Activated naive CD8-positive, alpha-beta T cell treated with anti-CD3 and anti-CD28 coated beads, Interleukin-2, amount 50 U/mL, for 24 hours (primary cell): ENCODE measurements at places on chromosomes 7 and 10.

DNA sequence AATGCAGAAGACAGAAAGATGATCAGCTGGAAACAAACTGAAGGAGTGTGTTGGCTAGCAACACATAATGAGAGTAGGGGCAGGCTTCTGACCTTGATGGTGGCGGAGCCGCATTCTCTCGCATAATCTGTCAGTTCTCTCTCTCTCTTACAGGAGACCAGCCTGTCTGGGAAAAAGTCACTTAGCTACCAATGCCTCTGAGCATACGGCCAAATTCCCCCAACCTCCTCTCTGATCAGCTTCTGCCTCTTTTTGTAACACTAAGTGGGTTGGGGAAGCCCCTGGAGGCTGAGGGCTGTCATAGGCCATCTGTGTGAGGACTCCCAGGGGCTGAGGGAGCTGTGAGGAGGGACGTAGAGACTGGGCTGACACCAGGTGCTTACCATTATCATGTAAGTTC lies 104.6 kb downstream of the HIPK2 start:
- H3K27me3 ChIP-seq, result no peaks in the 10 kb centered on the region
- DNase-seq, result peak; percentile 67
- H3K4me1 ChIP-seq, result peaks cover 72% of the 10 kb centered on the region

DNA sequence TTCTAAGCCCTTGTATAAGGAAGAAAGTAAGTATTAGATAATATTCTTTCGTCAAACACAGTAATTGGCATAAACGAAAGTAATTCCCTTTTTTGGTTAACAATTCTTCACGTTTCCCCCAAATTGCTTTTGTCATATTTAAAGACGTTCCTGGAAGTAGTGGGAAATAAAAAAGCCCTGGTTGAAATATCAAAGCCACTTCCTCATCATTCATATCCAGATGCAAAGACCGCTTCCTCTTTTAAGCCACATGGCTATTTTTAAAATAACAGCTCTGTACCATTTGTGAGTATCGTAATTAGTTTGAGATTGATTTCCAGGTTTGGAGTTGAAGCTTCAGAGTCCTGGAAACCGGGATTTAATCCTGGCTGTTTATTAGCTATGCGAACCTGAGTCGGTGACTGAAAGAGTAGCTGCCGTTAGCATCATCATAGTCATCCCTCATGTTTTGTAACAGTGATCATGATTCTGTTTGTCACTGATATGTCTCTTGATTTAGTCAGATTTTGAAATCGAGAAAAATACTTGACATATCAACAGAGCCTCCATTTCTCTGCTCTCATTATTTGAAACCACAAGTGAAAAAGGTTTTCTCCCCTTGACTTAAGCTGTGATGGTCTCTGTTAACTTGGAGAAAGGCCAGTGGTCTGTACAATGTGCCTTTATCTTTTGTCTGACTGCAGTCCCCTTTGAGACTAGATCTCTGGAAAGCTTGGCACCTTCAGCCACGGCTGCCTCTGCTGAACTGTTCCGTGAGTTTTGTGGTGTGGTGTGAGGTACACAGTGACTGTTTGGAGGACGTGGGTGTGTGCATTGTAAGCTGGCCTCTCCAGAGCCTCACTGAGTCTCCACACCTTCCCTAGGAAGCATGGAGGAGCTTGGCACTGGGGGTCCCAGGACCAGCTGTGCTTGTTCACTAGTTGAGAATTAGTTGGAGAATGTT lies 18.1 kb downstream of the OPTN start:
- H3K4me1 ChIP-seq, result peaks cover 19% of the 10 kb centered on the region
- H3K4me3 ChIP-seq, result no peak overlapping the region
- DNase-seq, result no peak
- H3K27me3 ChIP-seq, result no peaks in the 10 kb centered on the region

- peaks cover 6% of the 10 kb centered on the region for H3K27me3 ChIP-seq
- peaks cover 32% of the 10 kb centered on the region for H3K4me1 ChIP-seq
- peak overlapping the region; percentile 73 for H3K27ac ChIP-seq
- H3K4me3 ChIP-seq, result peak overlapping the region; percentile 54
- DNase-seq, result peak; percentile 46
- H3K36me3 ChIP-seq, result no peaks in the 10 kb centered on the region
Measured at GRCh38 chr7:100396421-100396982, 23.2 kb downstream of the PILRA start.

DNA sequence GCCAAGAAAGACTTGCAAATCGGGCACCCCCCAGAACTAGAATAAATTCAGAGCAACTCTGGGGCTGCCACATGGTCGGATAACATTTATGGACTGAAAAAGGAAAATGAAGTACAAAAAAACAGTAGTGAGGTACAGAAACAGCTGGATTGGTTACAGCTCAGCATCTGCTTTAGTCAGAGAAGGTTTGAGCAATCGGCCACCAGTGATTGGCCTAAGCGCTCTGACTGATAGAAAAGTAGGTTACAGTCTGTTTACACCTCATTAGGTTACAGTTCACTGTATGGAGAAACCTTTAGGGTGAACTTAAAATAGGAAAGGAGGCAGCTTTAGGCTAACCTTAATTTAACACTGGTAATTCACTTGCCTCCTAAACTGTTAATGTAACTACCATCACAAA lies 102.0 kb upstream of the DKK1 start:
- no peaks in the 10 kb centered on the region for H3K27me3 ChIP-seq
- no peaks in the 10 kb centered on the region for H3K36me3 ChIP-seq
- no peak overlapping the region for H3K4me3 ChIP-seq
- no peak for DNase-seq

DNA sequence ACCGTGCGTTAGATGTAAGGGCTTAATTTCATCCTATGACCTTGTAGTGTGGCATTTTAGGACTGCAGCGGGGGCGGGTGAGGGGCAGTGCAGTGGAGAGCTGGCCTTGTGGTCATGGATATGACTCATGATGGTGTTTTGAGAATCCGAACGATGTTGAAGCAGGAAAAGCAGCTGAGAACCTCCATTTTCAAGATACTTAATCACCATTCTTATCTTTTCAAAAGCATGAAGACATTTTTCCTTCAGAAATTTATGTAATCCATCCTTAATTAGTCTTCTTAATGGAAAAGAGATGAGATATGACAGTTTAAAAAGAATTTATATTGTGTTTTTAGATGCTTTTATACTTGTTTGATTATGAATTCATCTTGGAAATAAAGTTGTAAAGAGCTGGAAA lies 9.6 kb downstream of the ATP5F1C start:
- H3K4me1 ChIP-seq, result peaks cover 40% of the 10 kb centered on the region
- H3K27me3 ChIP-seq, result no peaks in the 10 kb centered on the region
- H3K36me3 ChIP-seq, result peaks cover 59% of the 10 kb centered on the region
- peak overlapping the region; percentile 59 for H3K27ac ChIP-seq

- H3K4me1 ChIP-seq, result no peaks in the 10 kb centered on the region
- H3K4me3 ChIP-seq, result no peak overlapping the region
- no peak overlapping the region for H3K27ac ChIP-seq
- no peaks in the 10 kb centered on the region for H3K27me3 ChIP-seq
- no peak for DNase-seq
Measured at GRCh38 chr10:78815702-78816334, 252.9 kb upstream of the ZMIZ1 start.

DNA sequence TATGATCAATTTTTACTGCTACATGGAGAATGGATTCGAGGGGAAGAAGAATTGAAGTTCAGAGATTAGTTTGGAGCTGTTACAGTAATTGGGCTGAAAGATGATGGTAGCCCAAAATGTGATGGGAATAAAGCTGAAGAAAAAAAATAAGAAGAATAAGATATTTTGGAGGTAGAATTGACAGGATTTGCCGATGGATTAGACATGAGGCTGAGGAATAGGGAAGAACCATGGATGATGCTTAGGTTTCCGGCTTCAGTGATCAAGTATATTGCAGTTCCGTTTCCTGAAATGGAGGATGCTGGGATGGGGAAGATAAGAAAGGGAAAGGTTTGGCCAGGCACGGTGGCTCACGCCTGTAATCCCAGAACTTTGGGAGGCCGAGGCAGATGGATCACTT lies 38.9 kb upstream of the FHIP2A start:
- H3K36me3 ChIP-seq, result no peaks in the 10 kb centered on the region
- no peak overlapping the region for H3K4me3 ChIP-seq
- H3K27me3 ChIP-seq, result no peaks in the 10 kb centered on the region
- no peak for DNase-seq
- H3K27ac ChIP-seq, result no peak overlapping the region
- H3K4me1 ChIP-seq, result peaks cover 3% of the 10 kb centered on the region

GRCh38 chr7:36809510-36809909 lies 85.2 kb upstream of the AOAH start:
- peaks cover 13% of the 10 kb centered on the region for H3K4me1 ChIP-seq
- no peaks in the 10 kb centered on the region for H3K27me3 ChIP-seq
- no peak overlapping the region for H3K4me3 ChIP-seq
- H3K36me3 ChIP-seq, result no peaks in the 10 kb centered on the region
- no peak overlapping the region for H3K27ac ChIP-seq

DNA sequence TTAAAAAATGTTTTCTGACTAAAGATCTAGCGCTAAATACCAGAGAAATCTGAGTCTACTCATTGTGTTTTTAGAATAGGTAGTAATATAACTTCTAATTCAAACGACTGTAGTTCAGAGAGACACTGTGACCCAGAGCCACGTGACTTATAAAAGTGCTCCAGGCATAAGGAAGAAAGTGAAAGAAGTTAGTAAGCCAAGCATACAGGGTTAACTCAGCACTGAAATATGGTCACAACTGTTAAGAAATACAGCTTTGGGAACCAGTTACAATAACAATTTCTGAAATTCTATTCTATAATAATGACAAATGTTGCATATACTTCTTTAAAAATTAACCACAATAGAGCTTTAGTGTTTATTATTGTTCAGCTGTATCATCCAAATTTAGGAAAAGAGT lies 119.1 kb downstream of the TFEC start:
- H3K4me1 ChIP-seq, result no peaks in the 10 kb centered on the region
- H3K36me3 ChIP-seq, result no peaks in the 10 kb centered on the region
- H3K4me3 ChIP-seq, result no peak overlapping the region
- no peak for DNase-seq

DNA sequence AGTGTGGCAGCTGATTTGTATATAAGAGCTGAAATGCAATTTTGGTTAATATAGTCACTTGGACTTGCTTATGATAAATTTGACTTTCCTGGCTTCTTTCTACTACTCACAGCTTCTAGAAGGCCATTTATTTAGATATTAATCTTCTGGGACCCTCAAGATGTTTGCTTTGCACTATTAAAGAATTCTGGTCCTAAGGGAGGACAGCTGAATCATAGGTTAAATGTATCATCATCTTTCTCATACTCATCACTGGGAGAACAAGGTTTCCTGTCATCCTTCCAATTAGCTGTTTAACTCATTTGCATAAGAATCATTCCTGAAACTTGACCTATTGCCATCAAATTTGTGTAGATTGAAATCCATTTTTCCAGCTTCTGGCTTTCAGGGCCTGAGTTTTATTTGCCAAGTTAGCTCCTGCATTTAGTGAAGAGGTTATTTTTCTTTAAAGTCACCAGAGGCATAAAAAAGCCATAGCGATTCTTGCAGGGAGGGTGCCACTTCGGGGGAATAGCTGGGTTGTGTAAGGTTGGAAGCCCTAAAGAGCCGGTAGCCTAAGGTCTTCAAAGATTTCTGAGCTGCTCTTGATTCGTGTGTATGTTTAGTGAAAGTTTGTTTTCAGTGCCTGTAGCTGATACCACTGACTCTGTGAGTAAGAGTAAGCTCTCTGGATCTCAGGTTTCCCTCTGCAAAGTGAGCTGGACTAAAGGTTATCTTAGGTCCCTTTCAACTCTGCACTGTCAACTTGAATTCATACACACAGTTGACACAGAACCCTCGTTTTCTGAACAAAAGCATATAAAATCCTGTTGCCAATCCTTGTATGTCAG lies 4.3 kb downstream of the MAP3K8 start:
- DNase-seq, result no peak
- peaks cover 52% of the 10 kb centered on the region for H3K4me1 ChIP-seq
- H3K27me3 ChIP-seq, result no peaks in the 10 kb centered on the region
- H3K4me3 ChIP-seq, result peak overlapping the region; percentile 90

GRCh38 chr10:49841615-49842332 lies 79.7 kb upstream of the OGDHL start:
- H3K27me3 ChIP-seq, result no peaks in the 10 kb centered on the region
- H3K36me3 ChIP-seq, result peaks cover 38% of the 10 kb centered on the region
- no peak for DNase-seq

GRCh38 chr10:129993621-129994020 lies 29.5 kb upstream of the EBF3 start:
- no peak overlapping the region for H3K27ac ChIP-seq
- no peak overlapping the region for H3K4me3 ChIP-seq
- no peaks in the 10 kb centered on the region for H3K36me3 ChIP-seq

DNA sequence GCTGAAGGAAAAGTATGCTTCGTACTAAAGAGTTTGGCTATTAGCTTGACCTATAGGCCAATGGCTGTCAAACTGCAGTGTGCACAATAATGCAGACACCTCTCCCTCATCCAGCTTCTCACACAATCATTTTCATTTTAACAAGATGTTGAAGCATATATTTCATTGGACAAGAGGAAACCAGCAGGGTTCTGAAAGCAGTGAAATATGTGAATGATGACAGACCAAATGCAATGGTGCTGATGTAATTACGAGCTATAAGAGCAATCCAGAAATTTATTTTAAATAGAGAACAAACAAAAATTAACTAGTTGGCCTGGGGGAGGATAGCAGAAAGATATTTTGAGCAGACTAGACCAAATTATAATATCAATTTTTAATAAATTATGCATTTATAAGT lies 331.5 kb upstream of the AKR1E2 start:
- DNase-seq, result no peak
- H3K4me3 ChIP-seq, result no peak overlapping the region
- H3K36me3 ChIP-seq, result no peaks in the 10 kb centered on the region
- peaks cover 3% of the 10 kb centered on the region for H3K27me3 ChIP-seq

DNA sequence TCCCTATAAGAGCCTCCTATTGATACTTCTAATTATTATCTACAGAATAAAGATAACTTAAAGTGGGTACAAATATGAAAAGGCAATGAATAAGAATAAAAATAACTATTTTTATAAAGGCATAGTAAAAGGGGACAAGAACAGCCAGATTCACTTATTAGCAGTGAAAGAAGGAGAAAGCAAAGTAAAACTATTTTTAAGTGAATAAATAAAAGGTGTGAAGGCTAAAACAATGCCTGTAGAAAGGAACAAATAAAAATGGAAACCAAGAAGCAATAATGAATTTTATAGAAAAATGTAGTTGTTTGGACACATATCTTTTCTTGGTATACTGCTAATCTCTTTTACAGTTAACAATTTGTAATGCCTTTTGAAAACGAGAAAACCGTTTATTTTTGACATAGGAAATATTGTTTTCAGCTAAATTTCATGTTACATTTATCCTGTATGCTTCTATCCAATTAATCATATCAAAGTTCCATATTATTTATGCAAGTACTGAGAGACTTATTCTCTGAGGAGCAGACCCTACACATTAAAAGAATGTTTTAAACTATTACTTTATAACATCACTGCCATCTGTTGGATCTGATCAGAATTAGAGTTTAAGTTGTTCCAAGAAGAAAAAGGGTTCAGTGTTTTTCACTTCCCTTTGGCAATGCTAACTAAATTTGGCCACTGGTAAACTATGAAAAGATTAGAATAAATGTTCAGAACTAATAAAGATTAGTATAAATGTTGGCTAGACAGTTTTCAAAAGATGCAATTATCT lies 59.1 kb downstream of the ARMC3 start:
- no peak overlapping the region for H3K27ac ChIP-seq
- no peak overlapping the region for H3K4me3 ChIP-seq
- no peaks in the 10 kb centered on the region for H3K36me3 ChIP-seq
- no peaks in the 10 kb centered on the region for H3K27me3 ChIP-seq
- no peak for DNase-seq

GRCh38 chr7:14765731-14766130 lies 136.8 kb downstream of the DGKB start:
- H3K27me3 ChIP-seq, result no peaks in the 10 kb centered on the region
- no peaks in the 10 kb centered on the region for H3K4me1 ChIP-seq
- H3K27ac ChIP-seq, result no peak overlapping the region
- no peak overlapping the region for H3K4me3 ChIP-seq
- no peaks in the 10 kb centered on the region for H3K36me3 ChIP-seq

GRCh38 chr10:79608505-79609375 lies 2.0 kb upstream of the SFTPA1 start:
- no peaks in the 10 kb centered on the region for H3K36me3 ChIP-seq
- DNase-seq, result peak; percentile 56
- no peak overlapping the region for H3K4me3 ChIP-seq
